ENCODE measurements at places on chromosomes 2 and 18.

- no peak for DNase-seq
These were observed 466.1 kb upstream of the MC4R start for GRCh38 chr18:60838677-60839076.

GRCh38 chr2:236057375-236057774 lies 110.8 kb downstream of the GBX2 start:
- DNase-seq = no peak

DNA sequence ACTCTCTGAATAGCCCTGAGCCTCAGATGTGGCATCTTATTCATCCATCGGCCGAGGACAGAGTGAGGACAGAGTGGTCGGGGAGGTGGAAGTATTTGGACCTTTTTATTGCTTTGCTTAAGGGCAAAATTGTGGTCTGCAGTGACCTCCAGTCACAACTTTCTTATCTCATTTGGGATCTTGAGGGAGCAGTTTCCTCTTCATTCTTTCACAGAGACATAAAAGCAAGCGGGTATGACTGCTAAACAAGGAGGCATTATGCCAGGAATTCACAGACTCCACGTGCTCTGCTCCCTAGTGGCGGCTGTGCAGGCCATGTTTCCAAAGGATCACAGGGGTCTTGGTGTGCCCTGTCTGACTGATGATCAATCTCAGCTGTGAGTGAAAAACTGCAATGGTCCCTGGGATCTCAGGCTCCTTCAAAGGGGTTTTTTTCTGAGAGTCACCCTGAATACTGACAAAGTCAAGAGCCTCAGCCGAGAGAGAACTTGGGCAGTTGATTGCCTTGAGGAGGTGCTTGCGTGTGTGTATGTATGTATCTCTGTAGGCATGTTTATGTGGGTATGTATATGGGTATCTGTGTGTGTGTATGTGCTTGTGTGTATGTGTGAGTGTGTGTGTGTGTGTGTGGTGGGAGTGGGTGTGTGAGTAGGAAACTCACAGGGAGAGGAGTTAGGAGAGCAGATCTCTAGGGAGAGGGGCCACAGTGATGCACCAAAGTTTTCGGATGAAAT lies 47.7 kb downstream of the RAPGEF4 start:
- no peak for DNase-seq

- DNase-seq = no peak
These were observed 58.7 kb downstream of the IL1RL2 start for GRCh38 chr2:102245266-102246151.

GRCh38 chr2:210626849-210627248 lies 70.5 kb downstream of the CPS1 start:
- DNase-seq = no peak

DNA sequence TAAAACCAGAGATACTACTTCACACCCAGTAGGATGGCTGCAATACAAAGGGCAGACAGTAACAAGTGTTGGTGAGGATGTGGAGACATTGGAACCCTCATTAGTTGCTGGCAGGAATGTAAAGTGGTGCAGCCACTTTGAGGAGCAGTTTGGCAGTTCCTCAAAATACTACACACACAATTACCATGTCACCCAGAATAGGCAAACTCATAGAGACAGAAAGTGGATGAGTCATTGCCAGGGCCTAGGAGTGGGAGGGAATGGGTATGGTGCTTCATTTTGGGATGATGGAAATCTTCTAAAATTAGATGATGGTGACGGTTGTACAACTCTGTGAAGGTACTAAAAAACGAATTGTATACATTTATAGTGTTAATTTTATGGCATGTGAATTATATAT lies 54.8 kb downstream of the ATP9B start:
- no peak for DNase-seq

DNA sequence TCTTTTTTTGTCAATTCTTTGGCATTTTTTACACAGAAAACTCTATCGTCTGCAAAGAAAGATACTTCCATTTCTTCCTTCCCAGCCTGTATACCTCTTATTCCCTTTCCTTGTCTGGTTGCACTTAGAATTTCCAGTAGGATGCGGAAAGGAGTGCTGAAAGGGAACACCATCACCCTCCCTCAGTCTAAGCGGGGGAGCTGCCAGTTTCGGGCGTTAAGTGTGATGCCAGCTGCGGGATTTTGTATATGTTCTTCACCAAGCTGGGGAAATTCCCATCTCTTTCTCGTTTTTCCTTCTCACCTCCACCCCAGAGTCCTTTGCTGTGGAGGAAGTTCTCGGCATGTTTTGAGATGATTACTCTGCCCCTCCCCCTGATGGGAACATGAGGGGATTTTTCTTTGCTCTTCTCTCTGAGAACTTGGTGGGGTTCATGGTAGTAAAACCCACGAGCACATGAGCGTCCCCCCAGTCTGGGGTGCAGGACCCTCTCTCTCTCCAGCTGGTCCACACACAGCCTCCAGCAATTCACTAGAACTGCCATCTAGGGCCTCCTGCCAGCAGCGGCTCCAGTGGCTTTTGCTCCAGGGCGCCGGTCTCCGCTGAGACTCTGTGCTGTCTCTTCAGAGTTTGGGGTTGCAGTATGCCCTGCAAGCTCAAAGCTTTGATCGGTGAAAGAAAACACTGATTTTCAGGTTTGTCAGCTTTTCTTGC lies 15.5 kb downstream of the AQP12A start:
- no peak for DNase-seq

GRCh38 chr18:38951633-38952032 lies 1386.0 kb upstream of the CELF4 start:
- DNase-seq = no peak

DNA sequence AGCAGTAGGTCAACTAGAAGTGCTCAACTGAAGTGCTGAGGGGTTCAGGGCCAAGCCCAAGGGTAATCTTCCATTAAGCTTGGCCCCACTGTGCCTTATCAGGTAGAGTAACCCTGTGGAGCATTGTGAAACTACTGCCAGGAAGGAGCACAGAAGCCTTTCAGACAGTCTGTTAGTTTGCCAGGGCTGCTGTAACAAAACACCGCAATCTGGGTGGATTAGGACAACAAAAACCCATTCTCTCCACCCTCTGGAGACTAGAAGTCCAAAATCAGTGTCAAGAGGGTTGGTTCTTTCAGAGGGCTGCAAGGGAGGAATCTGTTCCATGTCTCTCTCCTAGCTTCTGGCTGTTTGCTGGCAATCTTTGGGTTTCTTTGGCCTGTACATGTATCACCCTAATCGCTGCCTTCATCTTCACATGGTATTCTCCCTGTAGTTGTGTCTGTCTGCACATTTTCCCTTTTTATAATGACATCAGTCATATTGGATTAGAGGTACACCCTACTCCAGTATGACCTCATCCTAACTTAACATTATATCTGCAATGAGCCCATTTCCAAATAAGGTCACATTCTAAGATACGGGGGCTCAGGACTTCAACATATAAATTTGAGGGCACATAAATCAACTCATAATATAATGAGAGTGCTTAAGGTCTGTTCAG lies 21.2 kb downstream of the VIT start:
- no peak for DNase-seq

DNA sequence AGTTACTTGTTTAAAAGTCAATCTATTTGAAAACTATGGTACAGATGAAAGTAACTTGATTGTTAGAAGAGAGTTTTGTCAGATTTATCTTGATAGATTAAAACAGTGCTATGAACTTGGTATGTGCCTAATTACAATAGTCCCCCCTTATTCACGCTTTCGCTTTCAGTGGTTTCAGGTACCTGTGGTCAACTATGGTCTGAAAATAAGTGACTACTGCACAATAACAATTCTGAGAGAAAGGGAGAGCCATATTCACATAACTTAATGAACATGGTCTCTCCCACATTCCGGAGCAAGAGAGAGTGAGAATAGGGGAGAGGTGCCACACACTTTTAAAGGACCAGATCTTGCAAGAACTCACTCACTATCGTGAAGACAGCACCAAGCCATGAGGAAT lies 13.2 kb upstream of the MAP4K4 start:
- DNase-seq = no peak

GRCh38 chr2:13576406-13577036 lies 859.8 kb downstream of the TRIB2 start:
- no peak for DNase-seq

- peak; percentile 91 for DNase-seq
These were observed 32.1 kb upstream of the TTC39C start for GRCh38 chr18:23982155-23983079.

DNA sequence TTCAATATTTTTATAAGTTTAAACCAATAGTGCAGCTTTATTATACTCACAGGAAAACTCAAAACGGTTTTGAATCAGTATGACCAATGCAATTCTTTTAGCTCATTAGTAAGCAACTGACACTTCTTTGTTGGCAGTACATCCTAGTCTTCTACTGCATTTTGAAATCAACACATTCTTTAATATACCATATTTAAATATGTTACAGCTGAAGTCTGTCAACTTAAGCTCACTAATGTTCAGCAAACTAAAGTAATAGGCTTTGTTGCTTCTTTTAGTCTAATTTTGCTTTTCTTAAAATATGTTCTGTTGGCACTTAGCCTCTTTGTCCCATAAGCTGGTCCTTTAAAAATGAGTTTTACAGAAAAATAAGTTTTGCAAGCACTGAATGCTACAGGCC lies 55.4 kb upstream of the CCBE1 start:
- no peak for DNase-seq

- no peak for DNase-seq
These were observed 23.0 kb downstream of the LYPD6 start for GRCh38 chr2:149353421-149353820.

GRCh38 chr2:241619597-241620418 lies 17.1 kb downstream of the THAP4 start:
- no peak for DNase-seq

DNA sequence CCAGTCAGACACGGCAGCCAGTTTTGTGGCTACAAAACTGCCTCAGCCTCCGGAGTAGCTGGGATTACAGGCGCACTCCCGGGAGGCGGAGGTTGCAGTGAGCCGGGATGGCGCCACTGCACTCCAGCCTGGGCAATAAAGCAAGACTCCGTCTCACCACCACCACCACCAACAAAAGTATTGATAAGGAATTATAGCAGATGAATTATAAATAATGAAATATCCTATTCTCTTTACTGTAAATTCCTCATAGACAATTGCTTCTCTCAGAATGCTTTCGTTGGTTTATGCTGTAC lies 1.4 kb upstream of the FAM161A start:
- peak; percentile 45 for DNase-seq

- DNase-seq = no peak
These were observed 51.8 kb downstream of the FSIP2 start for GRCh38 chr2:185790361-185790760.

DNA sequence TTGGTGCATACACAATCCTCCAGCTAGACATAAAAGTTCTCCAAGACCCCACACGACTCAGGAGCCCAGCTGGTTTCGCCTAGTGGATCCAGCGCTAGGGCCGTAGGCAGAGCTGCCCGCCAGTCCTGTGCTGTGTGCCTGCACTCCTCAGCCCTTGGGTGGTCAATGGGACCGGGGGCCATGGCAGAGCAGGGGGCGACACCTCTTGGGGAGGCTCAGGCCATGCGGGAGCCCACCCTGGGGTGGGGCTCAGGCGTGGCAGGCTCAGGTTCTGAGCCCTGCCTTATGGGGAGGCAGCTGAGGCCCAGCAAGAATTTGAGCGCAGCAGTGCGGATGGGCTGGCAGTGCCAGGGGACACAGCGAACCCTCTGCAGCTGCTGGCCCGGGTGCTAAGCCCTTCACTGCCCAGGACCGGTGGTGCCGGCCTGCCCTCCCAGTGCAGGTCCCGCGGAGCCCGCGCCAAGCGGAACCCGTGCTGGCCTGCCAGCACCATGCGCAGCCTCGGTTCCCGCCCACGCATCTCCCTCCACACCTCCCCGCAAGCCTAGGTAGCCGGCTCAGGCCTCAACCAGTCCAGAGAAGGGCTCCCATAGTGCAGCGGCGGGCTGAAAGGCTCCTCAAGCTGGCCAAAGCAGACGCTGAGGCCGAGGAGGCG lies 1566.6 kb upstream of the SLC39A10 start:
- no peak for DNase-seq

DNA sequence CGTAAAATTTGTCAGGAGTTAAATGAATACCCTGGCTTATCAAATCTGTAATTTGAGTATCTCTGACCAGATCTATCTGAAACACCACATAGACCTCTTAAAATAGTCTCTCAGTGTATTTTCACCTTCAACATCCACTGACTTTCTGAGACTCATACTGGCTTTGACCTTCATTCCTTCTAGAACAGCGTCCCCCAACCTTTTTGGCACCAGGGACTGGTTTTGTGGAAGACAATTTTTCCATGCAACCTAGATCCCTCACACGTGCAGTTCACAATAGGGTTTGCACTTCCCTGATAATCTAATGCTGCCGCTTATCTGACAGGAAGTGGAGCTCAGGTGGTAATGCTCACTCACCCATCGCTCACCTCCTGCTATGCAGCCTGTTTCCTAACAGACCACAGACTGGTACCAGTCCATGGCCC lies 3.2 kb downstream of the NBAS start:
- DNase-seq = no peak

- DNase-seq = no peak
These were observed 333.7 kb downstream of the AGAP1 start for GRCh38 chr2:235827585-235827992.

GRCh38 chr18:56988022-56988421 lies 158.9 kb upstream of the BOD1L2 start:
- no peak for DNase-seq
